H7 (cell line): ENCODE measurements at places on chromosomes 6 and 20.

GRCh38 chr20:24814556-24815195 lies 134.4 kb upstream of the CST7 start:
- DNase-seq = no peak

DNA sequence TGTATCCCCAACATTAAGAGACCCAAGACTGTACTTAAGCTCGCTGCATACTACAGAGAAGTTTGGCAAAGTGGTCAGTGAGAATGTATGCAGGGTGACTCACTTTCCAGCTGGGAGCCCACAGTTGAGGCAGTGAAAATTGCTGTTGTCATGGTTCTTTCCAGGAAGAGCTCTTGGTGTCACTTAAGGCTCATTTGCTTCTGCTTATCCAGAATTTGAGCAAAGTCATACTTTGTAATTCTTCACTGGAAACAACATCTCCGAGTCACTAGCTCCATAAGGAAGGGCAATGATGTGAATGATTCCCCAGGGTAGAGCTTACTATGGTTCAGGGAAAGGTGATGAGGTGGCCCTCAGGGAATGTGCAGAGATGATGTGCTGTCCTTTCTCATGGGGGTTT lies 65.4 kb upstream of the FBXL4 start:
- no peak for DNase-seq

GRCh38 chr6:96152114-96152708 lies 136.4 kb downstream of the FUT9 start:
- DNase-seq = no peak

DNA sequence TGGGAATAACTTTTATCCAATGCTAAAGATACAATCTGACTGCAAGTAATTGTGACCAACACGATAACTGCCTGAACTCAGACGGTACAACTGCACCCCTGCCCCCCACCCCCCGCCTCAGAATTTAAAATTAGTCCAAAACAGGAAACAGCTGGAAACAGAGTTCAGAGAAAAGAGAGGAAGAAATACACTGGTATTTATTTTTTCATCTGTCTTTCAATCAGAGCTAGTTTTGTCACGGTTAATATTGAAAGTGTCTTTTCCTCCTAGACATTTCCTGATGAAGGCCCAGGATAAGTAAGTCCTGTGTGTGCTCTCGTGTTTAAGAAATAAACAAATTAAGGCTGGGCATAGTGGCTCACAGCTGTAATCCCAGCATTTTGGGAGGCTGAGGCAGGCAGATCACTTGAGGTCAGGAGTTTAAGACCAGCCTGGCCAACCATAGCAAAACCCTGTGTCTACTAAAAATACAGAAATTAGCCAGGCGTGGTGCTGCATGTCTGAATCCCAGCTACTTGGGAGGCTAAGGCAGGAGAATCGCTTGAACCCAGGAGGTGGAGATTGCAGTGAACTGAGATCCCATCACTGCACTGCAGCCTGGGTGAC lies 21.5 kb downstream of the ACSS1 start:
- DNase-seq = no peak

GRCh38 chr6:32439602-32440214 lies at the start of gene HLA-DRA:
HLA-DRA (plus strand) TSS chr6:32439887; CDS start chr6:32439951, 64 bp downstream.
- peak; percentile 79 for DNase-seq

DNA sequence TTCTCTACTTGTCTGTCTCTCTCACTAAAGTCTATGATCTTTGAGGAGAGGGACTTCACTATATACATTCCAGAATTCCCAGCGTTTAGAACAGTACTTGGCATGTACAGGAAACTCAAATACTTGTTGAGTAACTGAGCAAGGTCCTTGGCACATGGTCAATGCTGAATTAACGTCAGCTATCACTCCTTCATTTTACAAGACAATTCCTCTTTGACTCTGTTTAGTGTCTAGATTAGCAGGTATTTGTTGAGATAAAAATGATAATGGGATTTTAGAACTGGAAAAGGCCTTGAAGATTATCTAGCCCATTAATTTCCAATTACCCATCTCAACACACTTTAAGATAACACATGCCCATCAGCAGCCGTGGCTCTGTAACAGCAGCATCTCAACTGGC lies 6.6 kb upstream of the GUCA1B start:
- no peak for DNase-seq

DNA sequence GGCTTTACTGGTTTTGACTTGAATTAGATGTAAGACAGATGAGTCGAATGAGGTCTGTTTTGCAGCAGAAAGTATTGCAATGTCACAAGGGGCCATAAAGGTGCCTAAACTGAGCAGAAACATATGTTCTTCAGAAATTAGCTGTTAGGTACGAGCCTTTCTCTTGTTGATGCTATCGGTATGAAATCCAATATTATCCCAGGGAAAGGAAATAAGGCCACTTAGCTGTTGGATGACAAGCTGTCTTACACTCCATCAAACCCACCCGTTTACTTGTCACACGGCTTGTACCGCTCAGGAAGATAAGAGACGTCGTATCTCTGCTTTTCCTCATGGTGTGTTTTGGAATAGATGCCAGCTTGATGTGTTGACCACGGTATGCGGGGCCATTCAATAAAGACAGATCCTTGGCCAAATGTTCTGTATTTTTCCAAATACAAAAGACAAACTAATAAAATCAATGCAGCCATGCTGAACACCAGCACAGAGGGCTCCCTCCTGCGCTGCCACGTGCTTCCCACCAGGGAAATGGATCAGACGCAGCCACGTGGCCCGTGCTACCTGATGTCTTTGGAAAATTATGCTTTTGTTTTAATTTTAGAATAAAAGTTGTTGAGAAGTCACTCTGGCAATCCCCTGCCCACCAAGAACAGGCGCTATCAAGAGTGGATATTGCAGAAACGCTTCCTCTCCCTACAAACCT lies 255.9 kb upstream of the SULF2 start:
- DNase-seq = no peak

- DNase-seq = peak; percentile 25
Observed at GRCh38 chr6:158751921-158752320, 67.2 kb downstream of the EZR start.

GRCh38 chr6:167807756-167808155 lies 19.0 kb upstream of the AFDN start:
- no peak for DNase-seq

DNA sequence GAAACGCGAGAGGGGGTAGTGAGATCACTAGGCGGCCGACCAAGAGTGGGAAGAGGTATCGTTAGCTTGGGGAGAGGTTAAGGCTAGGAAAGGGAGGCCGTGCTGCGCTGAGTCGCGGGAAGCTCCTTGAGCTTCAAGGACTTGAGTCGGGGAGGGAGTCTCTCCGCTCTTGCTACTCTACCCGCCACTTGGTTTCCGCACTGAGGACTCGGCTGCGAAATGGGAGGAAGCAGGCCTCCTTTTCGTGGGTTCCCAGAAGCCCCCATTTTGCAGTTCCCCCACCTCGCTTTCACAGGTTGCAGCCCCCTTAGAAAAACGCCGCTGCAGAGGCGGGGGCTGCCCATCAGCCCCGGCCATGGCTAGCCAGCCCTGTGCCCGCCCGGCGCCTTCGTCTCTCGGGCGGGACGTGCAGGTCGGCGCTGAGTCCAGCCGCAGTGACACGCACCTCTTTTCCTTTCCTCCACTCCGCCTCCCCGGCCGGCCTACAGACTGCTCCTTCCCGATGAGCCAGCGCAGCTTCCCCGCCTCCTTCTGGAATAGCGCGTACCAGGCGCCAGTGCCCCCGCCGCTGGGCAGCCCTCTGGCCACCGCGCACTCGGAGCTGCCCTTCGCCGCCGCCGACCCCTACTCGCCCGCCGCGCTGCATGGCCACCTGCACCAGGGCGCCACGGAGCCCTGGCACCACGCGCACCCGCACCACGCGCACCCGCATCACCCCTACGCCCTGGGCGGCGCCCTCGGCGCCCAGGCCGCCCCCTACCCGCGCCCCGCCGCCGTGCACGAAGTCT lies 4.9 kb downstream of the VGLL2 start:
- peak; percentile 76 for DNase-seq

DNA sequence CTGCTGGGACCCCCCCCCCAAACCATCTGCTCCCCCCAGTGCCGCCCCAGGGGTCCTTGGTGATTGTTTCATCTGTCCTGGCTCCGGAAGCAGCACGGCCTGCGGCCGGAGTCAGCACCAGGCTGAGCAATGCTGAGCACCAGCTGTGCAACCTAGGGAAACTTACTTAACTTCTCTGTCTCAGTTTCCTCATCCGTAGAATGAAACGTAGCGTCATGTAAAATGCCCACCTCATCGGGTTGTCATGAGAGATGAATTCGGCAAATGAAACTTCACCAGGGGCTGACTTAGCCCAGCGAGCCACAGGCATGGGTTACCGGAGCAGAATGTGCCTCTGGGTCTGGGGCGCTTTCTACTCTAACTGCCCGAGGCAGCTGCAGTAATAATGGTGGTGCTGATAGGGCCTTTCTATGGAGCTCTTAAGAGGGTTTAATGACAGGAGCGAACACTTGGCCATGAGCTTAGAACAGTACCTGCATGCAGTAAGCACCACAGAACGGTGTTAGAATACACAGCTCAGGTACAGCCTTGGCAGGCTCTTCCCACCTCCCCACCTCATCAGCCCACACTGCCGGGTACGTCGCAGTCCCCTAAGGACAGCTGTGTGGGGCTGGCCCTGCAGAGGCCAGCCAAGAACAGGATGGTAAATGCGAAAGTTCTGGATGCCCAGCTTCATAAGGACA lies 1.7 kb downstream of the THBS2 start:
- DNase-seq = peak; percentile 54

DNA sequence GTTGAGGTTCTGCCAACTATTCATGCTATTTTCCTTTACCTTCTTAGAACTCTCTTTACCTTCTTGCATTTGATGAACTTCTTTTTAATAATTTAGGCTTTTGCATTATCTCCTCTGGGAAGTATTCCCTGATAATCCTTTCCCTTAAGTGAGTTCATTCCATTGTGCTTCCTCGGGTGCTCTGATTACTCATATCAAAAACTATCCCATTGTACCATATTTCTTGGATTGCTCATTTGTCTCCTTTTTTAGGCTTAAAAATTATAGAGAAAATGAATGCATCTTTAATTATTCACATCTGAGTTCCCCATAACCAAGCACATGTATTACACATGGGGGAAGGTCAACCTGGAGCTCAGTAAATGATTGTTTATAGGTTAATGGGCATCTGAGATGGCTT lies 2.5 kb downstream of the CALHM4 start:
- DNase-seq = no peak

GRCh38 chr6:114240796-114241195 lies 102.0 kb downstream of the HS3ST5 start:
- DNase-seq = no peak

GRCh38 chr6:78598966-78599365 lies 268.4 kb upstream of the IRAK1BP1 start:
- DNase-seq = no peak

GRCh38 chr6:146273490-146273889 lies 244.6 kb downstream of the GRM1 start:
- no peak for DNase-seq

DNA sequence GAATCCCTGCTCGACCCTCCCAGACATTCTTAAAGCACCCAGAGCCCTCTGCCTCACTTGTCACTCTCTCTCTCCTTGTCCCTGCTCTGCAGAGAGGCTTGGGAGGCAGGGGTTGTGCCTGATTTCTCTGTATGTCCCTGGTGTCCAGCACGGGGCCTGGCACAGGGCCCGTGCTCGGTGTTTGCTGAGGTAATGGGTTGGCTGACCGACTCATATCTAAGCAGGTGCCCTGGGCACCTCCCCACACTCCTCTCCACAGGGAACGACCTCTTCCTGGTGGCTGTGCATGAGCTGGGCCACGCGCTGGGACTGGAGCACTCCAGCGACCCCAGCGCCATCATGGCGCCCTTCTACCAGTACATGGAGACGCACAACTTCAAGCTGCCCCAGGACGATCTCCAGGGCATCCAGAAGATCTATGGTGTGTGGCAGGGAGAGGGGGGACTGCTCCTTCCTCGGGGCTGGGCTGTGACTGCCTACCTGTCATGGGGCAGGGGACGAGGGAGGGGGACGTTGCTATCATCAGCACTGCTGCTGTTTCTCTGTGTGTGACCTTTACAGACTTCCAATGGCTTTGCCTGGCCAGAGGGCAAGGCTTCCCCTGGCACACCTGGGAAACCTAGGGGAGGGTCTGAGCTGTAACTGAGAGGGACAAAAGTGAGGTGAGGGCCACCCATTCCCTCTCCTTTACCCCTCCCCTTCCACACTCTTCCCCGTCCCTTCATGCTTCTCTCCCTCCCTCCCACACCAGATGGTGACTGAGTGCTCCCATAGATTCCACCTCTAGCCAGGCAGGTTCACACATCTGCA lies 14.2 kb downstream of the MMP24OS start:
- DNase-seq = peak; percentile 31

DNA sequence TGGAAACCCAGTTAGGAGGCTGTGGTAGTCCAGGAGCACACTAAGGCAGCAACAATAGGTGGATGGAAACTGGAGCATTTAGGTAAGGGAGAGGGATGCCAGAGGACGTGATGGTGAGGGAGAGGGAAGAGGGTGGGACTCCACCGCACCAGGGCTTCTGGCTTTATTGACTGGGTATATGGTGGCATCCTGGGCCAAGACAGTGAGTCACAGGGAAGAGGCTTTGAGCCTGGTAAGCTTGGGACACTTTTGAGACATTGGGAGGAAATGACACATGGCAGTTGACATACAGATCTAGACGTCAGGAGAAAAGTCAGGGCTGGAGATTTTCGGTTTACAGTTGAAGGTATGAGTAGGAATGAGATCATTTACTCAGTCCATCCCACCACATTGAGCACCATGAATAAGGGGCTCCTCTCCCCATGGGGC lies 14.9 kb downstream of the NT5E start:
- no peak for DNase-seq

DNA sequence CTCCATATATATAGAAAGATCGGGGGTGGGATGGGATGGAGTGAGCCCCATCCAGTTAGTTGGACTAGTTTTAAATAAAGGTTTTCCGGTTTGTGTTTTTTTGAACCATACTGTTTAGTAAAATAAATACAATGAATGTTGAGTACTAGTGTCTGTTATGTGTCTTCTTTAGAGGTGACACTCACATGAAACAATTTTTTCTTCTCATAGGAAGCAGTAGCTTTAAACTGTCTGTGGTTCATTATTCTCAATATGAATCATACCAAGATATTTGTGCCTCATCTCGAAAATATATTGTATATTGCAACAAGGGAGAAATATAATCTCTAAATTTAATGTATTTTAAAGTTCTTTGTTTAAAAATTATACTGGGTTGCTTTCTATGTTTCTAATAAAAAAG lies 33.4 kb downstream of the HSF2 start:
- no peak for DNase-seq

DNA sequence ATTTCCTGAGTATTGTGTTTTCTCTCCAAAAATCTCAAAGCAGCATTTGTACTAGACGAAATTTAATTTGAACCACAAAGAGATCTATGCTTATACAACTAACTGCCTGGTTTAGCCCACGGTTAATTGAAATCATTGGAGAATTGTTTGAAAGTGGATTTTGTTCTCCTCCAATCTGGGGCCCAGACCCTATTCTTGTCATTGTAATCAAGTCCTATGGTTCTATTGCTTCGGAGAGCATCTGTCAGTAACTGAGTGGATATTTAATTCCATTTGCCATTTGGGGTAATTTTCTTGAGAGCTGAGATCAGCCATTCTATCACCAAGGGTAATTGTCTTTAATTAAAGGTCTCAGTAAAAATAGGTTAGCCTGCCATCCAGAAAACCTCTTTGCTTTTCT lies 117.0 kb upstream of the KCNG1 start:
- no peak for DNase-seq
